CD4-positive, alpha-beta T cell (primary cell): ENCODE measurements at places on chromosomes 1 and 21. TPM values are rescaled to one million over a fixed set of nuclear protein-coding genes. Genes with fewer than 3 reads are reported as not detected.

Gene CZIB
- 28.9 TPM for total RNA-seq

GRCh38 chr1:56168176-56168575, 411.2 kb downstream of the PLPP3 start:
- no peak for DNase-seq

DNA sequence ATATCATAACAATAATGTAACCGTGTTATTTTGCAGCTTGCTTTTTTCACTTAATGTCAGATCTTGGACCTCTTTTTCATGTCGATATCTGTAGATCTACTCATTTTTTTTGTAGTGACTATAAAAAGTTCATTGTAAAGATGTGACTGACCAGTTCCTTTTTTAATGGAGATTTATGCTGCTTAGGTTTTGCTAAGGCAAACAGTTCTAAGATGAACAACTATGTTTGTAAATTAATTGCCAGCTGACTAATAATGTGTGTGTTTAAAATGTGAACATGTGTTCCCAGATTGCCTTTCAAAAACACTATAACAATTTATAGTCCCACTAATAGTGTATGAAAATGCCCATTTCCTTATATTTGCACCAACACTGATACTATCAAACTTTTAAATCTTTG, 18.1 kb upstream of the EPS8L3 start:
- DNase-seq: no peak

DNA sequence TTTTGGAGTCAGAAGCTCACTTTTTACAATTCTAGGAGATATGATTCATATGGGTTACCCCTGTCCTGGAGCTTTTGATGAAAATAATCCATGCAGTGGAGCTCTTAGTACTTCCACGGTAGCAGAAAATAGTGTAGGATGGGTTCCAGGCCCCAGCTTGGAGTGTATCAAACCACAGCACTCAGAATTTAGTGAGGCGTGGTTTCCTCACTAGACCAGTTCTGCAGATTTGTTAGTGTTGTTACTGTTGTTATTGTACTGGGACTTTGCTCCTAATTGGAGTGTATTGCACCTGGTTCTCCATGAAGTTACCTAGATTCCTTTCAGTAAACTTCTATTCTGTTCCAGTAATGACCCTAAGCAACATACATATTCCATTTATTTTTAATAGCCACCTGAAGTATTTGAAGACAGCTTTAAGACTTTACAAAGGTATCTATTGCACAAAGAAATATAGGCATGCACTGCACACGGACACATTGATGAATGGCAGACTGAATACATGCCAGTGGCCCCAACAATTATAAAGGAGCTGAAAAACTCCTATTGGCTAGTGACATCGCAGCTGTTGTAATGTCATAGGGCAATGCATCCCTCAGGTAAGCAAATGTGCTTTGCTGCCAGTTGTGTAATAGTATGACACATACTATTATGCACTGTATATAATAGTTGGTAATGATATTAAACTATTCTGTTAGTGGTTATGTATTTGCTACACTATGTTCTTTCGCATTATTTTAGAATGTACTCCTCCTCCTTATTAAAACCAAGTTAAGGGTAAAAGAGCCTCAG, 1058.0 kb downstream of the KCNT2 start:
- DNase-seq: no peak

Gene SORT1
- total RNA-seq: 0.73 TPM

GRCh38 chr1:85615586-85616363, 35.2 kb downstream of the CCN1 start:
- no peak for DNase-seq

GRCh38 chr1:178954325-178954690, 71.4 kb upstream of the FAM20B start:
- no peak for DNase-seq

GRCh38 chr1:166947398-166948043, 27.8 kb downstream of the ILDR2 start:
- no peak for DNase-seq

GRCh38 chr1:29410476-29410875, 174.2 kb downstream of the PTPRU start:
- DNase-seq: no peak

Gene FLG2
- total RNA-seq: not detected

Gene NFASC
- total RNA-seq: not detected

- peak; percentile 11 for DNase-seq
These were observed 152.3 kb downstream of the SNX7 start for GRCh38 chr1:98813738-98814309.

DNA sequence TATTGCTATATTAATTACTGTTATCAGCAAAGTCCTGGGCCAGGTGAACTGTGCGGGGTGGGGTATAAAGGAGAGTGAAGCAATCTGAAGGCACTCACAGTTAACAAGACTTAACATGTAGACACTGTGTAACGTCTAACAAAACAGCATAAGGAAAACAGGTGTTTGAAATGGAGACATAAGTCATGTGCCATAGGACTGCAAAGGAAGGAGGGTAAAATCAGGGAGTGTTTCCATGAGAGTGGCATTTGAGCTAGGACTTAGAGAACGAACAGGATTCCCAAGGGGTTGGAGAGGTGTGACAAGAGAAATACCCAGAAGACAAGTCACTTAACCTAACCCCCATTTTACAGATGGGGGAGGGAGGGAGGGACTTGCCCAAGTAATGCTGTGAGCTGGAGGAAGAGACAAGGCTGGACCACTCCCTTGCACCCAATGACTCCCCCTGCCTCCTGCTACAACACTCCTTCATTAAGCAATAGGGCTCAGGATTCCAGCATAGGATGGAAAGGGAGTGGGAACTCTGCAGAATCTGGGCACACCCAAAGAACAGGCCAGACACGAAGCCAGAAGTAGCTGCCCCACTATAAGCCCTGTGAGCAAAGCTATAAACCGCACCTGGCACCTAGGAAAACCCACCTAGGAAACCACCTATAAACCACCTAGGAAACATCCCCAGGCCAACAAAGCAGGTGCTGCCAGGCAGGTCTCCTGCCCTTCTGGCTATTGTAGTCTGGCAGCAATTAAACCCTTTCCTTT, 6.6 kb downstream of the PEF1 start:
- DNase-seq: no peak

DNA sequence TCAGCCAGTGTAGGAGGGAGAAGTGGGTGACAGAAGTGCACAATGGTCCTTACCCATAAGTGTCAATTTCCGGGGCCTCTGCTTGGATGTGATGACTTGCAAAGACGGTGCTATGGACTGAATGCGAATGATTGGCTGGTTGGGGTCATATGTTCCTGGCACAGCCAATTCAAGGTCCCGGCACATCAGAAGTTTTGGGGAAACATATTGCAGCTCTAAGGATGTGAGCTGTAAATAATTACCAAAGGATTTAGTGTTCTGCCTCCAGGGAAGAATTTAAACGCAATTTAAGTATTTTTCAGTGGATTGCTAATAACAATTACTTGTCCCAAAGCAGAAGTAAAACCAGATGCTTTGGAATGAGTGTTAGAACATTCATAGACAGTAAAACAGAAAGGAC, 26.9 kb upstream of the EXOSC10 start:
- DNase-seq: no peak

DNA sequence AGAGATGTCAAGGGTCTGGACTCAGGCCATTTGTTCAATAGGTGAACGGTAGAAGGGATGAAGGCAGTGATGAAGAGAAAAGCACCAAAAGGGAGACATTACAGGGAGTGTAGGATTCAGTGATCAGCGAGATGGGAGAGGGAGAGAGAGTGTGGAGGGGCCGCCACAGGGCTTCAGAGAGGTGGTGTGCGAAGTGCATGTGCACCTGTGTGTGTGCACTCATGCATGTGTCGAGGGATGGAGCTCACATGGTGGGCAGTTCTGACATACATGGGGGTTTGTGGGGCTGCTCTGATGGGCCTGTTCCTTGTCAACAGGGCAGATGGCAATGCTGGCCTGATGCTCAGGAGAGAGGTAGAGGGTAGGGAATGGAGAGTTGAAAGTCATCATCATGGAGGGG, 11.4 kb upstream of the KCNA2 start:
- no peak for DNase-seq

DNA sequence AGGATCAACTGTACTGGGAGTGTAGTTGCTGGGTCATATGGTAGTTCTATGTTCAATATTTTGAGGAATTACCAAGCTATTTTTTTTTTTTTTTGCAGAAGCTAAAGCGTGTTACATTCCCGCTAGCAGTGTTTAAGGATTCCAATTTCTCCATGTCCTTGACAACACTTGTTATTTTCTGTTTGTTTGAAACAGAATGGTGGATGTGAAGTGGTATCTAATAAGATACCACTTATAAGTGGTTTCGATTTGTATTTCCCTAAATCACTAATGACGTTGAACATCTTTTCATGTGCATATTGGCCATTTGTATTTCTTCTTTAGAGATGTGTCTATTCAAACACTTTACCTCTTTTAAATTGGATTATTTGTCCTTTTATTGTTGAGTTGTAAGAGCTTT, 112.2 kb downstream of the DISP1 start:
- no peak for DNase-seq

DNA sequence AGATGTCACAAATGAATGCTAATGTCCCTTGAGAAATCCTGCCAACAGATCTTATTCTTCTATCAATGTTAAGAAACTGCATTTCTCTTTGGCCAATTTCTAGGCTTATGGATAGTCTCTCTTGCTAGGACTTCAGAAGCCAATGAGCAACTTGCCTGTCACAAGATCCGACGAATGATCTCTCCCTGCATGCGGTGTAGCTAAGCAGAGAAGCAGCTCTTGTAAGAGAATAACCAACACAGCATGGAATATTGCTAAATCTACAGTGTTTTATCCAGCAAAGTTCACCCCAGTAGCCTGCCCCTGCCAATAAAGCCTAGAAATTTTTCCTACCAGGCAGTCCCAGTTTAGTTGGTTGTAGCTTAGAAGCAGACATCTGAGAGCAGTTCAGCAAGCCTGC, 2.1 kb upstream of the SLC44A5 start:
- no peak for DNase-seq

DNA sequence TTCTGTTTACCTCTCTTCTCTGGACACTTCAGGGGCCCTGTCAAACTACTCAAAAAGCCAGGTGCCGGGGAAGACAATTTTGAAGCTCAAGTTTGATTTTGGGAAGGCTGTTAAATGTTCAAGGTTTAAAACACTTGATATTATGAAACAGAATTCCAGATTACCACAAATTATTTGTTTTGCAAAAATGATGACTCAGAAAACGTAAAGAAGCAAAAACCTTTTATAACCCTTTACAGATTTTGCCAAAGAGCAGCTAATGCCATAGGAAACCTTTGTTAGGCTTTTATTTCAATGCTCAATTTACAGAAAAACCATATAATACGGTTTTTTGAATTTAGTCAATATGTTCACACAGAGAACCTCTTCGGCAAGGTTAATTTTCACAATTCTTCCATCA, 593.4 kb upstream of the ZP4 start:
- no peak for DNase-seq

DNA sequence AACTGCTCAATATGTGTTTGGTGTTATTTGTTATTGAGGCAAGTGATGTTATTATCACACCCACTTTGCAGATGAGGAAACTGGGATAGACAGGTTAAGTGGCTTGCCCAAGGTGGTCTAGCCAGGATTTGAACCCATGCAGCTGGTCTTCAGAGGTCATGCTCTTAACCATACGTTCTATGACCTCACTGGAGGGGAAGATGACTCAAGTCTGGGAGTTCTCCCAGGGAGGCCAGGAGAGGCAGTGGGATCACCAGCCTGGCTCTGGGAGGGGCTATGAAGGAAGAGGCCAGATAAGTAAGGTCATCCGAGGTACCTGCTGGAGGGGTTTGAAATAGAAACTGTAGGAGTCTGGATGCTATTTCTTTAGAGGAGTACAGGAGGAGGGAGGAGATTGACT, 95.3 kb downstream of the NAV1 start:
- no peak for DNase-seq

- no peak for DNase-seq
These were observed 105.9 kb downstream of the GPATCH2 start for GRCh38 chr1:217524787-217525520.

- peak; percentile 58 for DNase-seq
These were observed 272.7 kb downstream of the FOXD2 start for GRCh38 chr1:47710329-47711071.

GRCh38 chr1:12386130-12386529, 156.3 kb downstream of the VPS13D start:
- DNase-seq: peak; percentile 57

DNA sequence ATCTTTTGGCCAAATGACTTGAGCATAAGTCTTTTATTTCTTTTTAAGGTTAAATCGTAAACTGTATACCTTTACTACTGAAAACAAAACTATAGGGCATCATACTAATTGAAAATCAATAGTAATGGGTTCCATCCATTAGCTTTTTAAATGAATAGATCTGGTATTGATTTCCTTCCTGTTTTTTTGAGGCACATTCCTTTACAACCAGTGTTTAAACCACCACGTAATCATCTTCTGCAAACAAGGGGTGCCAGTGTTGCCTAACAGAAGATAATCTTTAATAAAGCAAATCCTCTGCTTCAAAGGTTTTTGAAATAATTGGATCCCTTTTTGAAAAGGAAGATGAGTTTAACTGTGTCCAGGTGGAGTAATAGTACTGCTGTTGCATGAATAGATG, 48.7 kb upstream of the ANGPTL1 start:
- no peak for DNase-seq

GRCh38 chr1:66980745-66981367, 56.1 kb downstream of the MIER1 start:
- no peak for DNase-seq

Gene LCK
- total RNA-seq: 187 TPM

Gene SH3BGR
- 0.87 TPM for total RNA-seq

GRCh38 chr21:28516991-28517592, 475.6 kb downstream of the LTN1 start:
- peak; percentile 33 for DNase-seq

Gene DNM3
- 1.6 TPM for total RNA-seq

- no peak for DNase-seq
These were observed 492.3 kb upstream of the PRMT6 start for GRCh38 chr1:106564192-106564591.

GRCh38 chr1:111989531-111990025, at the start of gene KCND3:
Gene KCND3, minus strand, starts transcription at chr1:111989668.
- no peak for DNase-seq
